ENCODE measurements at places on chromosomes 2 and 18.

- no peak for DNase-seq
These were observed 6.7 kb downstream of the CHMP3 start for GRCh38 chr2:86556508-86556907.

GRCh38 chr2:20509770-20510490 is 63.1 kb downstream of the RHOB start:
- no peak for DNase-seq

- no peak for DNase-seq
These were observed 20.6 kb upstream of the WIPF1 start for GRCh38 chr2:174618179-174618578.

GRCh38 chr2:239160226-239161143 is 240.3 kb downstream of the HDAC4 start:
- DNase-seq = no peak

DNA sequence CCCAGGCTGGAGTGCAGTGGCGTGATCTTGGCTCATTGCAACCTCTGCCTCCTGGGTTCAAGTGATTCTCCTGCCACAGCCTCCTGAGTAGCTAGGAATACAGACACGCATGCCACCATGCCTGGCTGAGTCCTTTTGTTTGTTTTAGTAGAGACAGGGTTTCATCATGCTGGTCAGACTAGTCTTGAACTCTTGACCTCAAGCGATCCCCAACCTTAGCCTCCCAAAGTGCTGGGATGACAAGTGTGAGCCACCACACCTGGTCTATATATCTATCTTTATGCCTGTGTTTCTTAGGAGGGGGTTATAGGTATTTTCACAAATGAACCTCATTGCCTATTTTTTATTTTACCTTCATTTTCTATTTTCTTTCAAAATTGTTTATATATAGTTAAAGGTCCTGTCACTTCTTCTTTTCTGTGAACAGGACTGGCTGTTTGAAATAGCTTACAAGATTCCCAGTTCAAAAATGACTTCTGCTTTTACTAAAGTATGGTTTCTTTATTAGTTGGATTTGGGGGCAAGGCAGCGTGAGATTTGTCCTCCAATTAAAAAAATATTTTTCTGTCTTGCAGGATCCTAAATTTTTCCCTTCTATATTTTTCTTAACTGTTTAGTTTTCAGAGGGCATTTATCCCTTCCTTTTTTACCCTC is 16.4 kb upstream of the MARCHF7 start:
- DNase-seq = no peak

DNA sequence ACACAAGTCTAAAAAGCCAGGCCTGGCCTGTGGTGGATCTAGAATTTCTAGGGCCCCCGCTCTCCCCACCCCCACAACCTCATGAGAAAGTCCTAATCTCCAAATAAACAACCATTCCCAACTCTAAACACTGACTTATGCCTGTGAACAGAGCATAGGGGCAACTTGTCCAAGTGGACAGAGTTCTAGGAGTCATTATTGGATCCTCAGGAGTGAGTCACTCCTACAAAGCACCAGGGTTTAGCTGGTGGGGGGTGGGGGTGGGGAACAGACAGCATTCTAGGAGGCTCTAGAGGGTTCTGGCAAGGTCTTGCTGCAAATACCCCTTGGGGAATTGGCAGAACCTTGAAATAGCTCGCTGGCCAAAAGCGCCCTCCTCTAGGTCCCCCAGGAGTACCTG is 83.3 kb downstream of the ZCCHC2 start:
- no peak for DNase-seq

DNA sequence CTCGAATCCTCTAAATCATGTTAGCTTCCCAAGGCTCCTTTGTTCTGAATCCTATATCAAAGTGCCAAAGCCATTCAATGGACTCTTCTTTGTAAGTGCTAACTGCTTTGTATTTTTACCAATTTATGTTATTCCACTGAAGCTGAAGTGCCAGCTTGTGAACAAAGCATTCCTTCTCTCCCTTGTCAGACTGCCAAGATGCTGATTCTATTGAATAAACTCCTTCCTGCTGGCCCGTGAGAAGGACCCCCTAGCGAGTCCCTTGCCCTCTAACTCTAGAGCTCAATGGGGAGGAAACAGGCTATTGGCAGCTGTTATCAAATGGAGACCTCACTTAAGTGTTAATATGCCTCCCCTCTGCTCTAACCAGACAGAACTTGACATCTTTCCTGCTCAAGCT is 1097.9 kb upstream of the CNTNAP5 start:
- no peak for DNase-seq

DNA sequence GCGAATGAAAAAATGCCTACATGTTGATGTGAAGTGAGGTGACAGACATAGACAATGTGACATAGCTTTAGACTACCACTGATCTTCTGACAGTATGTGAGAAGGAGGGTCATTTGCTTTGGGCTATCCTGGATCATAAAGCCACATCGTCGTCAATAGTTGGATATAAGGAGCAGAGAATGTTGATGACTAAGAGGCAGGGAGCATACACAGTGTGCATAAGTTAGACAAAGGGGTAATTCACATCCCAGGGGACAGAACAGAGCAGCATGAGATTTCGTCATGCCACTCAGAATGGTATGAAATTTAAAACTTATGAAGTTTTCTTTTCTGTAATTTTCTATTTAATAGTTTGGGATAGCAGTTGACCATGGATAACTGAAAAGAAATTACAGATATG is 403.2 kb downstream of the DSC3 start:
- no peak for DNase-seq

DNA sequence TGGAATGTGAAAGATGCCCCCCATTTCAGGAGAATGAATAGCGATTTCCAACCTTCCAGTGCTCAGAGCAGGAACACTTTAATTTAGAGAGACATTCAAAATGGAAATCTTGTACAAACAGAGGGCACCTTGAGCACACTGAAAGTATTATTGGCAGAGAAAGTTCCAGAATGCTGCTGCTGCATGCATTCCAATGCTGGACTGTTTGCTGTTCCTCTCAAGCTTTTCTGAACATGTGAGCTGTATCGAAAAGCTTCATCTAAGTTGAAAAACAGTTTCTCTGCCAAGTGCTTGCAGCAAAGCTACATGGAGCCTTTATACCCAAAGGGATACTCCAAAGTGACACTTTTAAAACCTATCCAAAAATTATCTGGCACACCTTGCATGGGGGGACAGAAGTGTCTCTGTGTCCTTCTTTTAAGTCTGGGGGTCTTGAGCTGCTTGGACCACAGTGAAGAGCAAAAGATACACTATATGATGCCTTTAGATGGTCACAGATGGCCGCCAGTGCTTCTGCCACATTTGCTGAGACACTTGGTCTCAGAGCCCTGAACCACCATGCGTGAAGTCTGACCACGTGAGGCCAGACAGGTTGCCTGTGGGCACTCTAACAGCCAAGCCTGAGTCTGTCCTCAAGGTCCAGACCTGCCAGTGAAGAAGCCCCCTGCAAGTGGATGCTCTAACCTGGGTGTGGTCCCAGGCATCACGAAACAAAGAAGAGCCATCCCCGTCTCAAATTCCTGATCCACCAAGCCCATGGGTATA is 18.8 kb downstream of the UXS1 start:
- no peak for DNase-seq

GRCh38 chr18:54734059-54734458 is 94.2 kb upstream of the RAB27B start:
- no peak for DNase-seq

- DNase-seq = no peak
These were observed 263.2 kb downstream of the SS18 start for GRCh38 chr18:25827228-25827627.

- no peak for DNase-seq
These were observed 28.4 kb upstream of the RHOB start for GRCh38 chr2:20418519-20418918.

DNA sequence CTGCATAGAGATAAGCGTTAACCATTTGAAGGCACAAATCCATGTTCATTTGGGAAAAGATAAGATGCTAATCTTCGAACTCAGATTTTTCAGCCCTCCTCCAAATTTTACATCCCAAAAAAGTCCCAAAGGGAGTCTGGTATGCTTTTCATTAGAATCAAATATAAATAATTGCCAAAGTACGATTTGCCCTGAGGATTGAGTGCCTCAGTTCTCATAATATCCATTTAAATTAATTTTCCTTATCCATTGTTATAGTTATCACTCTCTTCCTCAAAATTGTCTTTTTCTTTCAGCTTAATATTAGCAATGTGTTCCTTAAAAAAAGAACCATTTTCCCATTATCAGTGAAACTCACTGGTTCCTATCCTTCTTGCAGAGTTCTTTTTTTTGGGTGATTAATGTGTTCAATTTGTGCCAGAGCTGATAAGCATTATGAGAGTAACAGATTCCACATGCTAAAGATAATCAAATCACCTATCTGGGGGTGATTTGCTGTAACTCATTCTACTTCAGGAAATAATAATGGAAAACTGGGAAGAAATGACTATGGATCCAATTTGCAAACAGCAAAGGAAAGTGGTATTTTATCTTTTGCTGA is 686 bp downstream of the HNMT start:
- no peak for DNase-seq

- DNase-seq = no peak
These were observed 26.4 kb downstream of the DNMT3A start for GRCh38 chr2:25315316-25315680.

GRCh38 chr2:218255446-218255845 is 5.4 kb upstream of the GPBAR1 start:
- DNase-seq = no peak

GRCh38 chr2:127362971-127363370 is 24.8 kb downstream of the MAP3K2 start:
- DNase-seq = no peak

DNA sequence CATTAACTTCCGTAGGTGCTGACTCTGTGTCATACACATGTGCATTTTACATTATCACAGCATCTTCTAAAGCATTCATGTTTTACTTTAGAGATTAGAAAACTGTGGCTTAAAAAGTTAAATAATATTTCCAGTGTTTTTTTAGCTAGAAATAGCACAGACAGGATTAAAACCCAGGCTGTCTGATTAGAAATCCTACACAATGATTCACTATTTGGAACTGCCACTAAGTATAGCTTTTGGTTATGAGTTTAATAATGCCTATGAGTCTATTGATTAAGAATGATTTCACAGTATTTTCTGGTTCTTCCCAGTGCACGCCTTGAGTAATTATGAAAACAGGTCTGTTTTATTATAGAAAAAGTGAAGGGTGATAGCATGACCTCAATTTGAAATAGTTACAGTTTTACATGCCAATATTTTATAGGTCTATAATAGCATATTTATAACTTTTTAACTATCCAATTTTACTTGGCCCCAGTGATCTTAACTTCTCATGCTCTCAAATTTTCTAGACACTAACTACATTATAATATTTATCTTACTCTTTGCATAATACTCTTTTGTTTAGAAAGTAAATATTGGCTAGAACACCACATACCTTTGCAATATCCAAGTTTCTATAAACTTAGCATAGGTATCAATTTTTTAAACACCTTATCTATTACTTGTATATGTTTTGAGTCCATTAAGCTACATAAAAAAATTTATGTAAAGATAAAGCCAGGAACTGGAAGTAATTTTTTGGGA is 313.2 kb downstream of the RND3 start:
- no peak for DNase-seq

- DNase-seq = no peak
These were observed 426.5 kb downstream of the TMX3 start for GRCh38 chr18:68288408-68288807.

GRCh38 chr2:152766928-152767327 is 48.5 kb downstream of the ARL6IP6 start:
- DNase-seq = no peak

DNA sequence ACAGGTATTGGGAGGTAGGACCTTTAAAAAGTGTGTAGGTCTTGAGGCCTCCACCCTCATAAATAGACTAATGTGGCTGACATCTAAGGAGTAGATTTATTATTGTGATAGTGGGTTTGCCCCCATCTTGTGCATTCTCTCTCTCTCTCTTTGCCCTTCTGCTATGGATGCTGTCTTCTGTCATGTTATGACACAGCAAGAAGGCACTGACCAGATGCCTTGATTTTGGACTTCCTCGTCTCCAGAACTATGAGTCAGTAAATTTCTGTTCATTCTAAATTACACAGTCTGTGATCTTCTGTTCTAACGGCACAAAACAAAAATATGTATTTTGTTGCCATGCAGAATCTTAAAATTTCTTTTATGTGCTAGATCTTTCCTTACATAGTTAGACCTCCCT is 66.9 kb downstream of the ATAD2B start:
- DNase-seq = no peak

GRCh38 chr2:150485114-150485870 is 2.2 kb downstream of the RND3 start:
- DNase-seq = no peak

DNA sequence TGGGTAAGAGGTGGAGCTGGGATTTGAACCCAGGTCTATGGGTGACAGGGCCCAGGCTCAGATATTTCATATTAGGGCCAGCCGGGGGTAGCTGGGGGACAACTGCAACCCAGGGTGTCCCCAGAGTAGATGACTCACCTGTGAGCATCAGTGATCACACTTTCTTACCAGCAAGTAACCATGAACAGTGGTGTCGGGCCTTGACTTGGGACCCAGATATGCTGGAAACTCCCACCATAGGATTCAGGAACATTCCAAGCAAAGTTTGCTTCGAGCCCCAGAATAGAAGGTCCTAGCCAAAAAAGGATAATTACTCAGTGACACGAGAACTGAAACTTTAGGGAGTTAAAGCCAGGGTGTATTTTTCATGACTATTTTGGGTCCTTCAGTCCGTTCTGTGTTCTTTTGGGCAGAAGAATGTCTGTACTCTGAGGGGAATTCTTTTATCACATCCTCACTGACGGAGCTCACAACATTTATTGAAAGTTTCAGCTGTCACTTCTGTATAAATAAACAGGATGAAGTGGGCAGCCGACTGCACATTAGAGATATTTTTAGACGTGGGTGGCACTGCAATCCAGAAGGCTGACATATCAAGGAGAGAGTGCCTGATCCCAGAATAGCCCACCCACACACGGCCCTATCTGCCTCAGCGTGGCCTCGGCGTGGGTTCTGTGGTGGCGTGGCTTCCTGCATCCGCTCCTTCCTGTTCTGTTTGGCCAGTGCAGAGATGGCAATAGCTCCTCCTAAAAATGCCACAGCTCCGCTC is 45.6 kb downstream of the RAMP1 start:
- peak; percentile 30 for DNase-seq

DNA sequence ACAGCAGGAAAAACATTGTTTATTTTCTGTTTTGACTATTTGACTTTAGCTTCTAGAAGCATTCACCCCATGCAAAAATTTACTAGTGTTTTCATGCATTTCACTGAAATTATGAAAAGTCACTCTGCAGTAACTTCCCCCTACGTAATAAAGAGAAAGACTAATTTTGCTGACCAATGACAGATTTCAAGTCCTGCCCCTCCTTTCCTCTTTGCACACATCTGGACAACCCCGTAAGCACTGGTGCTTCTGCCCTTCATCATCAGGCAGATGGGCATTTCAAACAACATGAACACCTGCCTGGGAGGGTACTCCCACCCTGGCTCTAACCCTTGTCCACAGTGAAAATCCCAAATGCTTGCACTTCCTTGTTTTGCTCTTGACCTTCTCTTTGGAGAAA is 815.0 kb upstream of the ID2 start:
- DNase-seq = no peak

DNA sequence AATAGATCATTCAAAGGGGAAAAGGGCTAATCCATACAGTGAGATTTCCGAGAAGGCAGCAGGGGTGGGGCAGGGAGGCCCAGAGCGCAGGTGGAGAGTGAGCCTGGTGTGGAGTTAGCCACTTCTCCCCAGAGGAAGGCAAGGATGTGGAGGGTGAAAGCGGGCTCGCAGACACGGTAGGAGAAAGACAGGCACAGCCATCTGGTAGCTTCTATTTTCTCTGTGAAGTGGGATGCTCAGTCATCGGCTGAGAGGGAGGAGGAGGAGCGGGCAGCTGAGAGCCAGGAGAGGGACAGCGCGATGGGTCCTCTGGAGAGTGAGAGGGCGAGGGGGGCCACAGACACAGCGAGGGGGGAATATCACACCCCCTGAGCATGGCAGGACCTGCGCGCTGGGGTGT is 153.3 kb upstream of the NDUFV2 start:
- DNase-seq = no peak

Data from activated naive CD8-positive, alpha-beta T cell treated with anti-CD3 and anti-CD28 coated beads for 36 hours (primary cell).